Cardiac muscle cell (in vitro differentiated cells and primary cell): ENCODE measurements at places on chromosomes 16 and 17. TPM values are rescaled to one million over a fixed set of nuclear protein-coding genes. Genes with fewer than 3 reads are reported as not detected.

Gene DPEP2
- polyA plus RNA-seq: 0.82 TPM in 1 of 2 replicates, not detected in the other

Gene PLXDC1
- 6.3 and 6.6 TPM in 2 replicates for polyA plus RNA-seq

Gene EVI2A
- 0.25 and 0.99 TPM in 2 replicates for polyA plus RNA-seq

Gene SEPHS2
- 51.9 and 55.3 TPM in 2 replicates for polyA plus RNA-seq

Gene NPIPB8
- polyA plus RNA-seq: 1.4 and 2.4 TPM in 2 replicates

Gene CES3
- polyA plus RNA-seq: 4.7 and 6.4 TPM in 2 replicates

Gene PHOSPHO1
- polyA plus RNA-seq: not detected in 2 replicates

Gene DNAI2
- not detected in 2 replicates for polyA plus RNA-seq

Gene CYB561
- polyA plus RNA-seq: 7.4 and 21.5 TPM in 2 replicates

Gene TMEM88
- polyA plus RNA-seq: 31.3 and 66.1 TPM in 2 replicates

Gene LGALS9
- 0.46 and 0.90 TPM in 2 replicates for polyA plus RNA-seq

Gene GPRC5B
- 14.7 and 21.9 TPM in 2 replicates for polyA plus RNA-seq

Gene KRTAP2-2
- polyA plus RNA-seq: not detected in 2 replicates

Gene P3H4
- 137 and 138 TPM in 2 replicates for polyA plus RNA-seq

Gene KCNG4
- not detected in 2 replicates for polyA plus RNA-seq

Gene CD300C
- 0.83 TPM in 1 of 2 replicates, not detected in the other for polyA plus RNA-seq

Gene VTN
- polyA plus RNA-seq: 3.4 and 5.6 TPM in 2 replicates

Gene GAS2L2
- polyA plus RNA-seq: 0.11 TPM in 1 of 2 replicates, not detected in the other

Gene CMTM2
- 0.88 TPM in 1 of 2 replicates, not detected in the other for polyA plus RNA-seq

Gene CSH2
- not detected in 2 replicates for polyA plus RNA-seq

Gene ENPP7
- polyA plus RNA-seq: not detected in 2 replicates

Gene TSNAXIP1
- polyA plus RNA-seq: 1.7 and 3.0 TPM in 2 replicates

Gene B9D1
- polyA plus RNA-seq: 58.7 and 65.7 TPM in 2 replicates

Gene CTF1
- polyA plus RNA-seq: 14.0 and 23.4 TPM in 2 replicates
